ENCODE measurements at places on chromosomes 2 and 18.

- DNase-seq, result no peak
Measured at GRCh38 chr18:7571626-7572025, 4.5 kb downstream of the PTPRM start.

DNA sequence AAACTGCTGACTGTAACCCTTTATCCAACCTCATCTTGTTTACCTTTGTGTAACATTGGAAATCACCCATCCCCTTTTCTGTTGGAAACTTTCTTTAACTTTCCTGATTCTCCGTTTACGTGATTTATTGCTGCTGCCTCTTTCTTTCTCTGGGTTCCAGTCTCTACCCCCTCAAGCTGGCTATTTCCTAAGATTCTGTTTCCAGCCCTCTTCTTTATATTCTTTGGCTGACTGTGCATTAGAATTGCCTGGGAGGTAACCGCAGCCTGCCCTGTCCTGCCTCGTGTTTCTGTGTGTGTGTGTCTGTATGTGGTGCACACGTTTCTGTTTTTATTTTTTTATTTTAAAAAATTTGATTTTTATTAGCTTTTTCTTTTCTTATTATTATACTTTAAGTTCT lies 229.2 kb downstream of the PLCL1 start:
- no peak for DNase-seq

DNA sequence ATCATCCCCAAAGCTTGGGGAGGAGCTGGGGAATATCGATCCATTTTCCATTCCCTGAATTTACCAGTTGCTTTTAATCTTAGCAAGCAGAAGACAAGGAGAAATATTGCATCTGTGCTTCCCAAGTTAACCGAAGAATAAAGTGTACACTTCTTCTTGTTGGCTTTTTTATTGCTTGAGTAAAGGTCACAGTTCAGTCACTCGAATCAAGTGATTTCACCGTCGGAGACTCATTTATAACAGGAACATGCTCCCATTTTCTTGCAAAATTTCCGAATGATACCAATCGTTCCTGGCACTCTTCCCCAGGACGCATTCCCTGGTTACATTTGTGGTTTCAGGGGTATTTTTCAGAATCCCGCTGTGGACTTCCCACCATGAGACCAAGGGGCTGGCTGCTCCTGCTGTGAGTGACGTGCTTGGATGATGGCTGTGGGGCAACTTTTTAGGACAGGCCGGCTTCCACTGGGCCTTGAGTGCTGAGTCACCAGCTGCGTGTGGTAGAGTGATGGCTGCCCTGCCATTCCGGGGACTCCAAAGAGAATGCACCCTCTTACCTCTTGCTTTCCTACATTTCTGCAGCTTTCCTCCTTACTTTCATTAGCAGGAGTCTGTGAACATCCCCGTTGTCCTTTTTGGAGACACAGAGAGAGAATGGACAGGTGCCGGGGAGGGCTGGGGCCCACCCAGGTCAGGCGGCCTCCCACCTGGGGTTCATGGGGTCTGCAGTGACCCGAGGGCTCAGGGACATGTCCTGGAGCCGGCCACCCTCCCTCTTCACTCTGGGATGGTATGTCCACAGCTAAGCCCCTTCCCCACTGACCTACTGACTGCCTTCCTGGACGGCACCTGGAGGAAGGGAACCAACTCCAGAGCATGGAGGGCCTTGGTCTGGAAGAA lies 60.7 kb upstream of the HDAC4 start:
- DNase-seq, result no peak

DNA sequence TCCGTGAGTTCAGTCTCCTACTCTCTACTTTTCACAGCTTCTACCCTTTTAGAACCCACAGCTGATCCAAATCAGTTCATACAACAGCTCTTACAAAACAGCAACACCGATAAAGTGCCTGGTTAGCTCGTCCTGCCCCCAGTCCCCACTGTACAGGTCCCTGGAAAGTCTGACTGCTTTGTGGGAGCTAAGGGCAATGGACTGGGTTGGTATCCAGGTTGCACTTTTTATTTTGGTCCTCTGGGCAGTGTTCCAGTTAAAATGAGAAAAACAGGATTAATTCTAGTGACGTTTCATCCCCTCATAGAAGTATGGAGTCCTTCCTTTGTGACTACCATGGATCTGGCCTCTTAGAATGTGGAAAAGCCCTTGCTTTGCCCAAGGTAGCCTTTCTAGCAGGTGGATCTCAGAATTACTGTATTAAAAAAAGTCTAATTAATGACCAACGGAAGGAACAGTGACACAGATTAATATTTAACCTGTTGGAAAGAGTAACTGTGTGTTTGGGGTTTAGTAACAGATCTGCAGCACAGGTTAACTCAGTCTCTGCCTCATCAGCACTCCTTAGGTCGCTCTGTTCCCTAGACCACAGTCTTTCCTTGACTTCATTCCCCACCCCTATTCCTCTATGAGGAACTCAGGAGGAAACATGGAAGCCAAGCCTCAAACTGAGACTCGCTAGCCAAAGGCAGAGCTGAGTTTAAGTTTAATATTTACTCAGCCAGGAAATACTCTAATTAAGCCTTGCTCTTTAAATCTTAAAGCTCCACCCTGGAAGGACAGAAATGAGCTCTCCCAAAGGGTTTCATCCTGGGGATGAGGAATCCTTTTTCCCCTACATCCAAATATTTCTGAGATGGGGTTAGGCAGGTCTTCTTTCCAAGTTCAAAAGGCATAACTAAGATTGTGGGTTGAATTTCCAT lies 52.8 kb upstream of the ITGA6 start:
- no peak for DNase-seq

- DNase-seq, result no peak
Measured at GRCh38 chr2:64753399-64753798, 99.7 kb upstream of the SERTAD2 start.

DNA sequence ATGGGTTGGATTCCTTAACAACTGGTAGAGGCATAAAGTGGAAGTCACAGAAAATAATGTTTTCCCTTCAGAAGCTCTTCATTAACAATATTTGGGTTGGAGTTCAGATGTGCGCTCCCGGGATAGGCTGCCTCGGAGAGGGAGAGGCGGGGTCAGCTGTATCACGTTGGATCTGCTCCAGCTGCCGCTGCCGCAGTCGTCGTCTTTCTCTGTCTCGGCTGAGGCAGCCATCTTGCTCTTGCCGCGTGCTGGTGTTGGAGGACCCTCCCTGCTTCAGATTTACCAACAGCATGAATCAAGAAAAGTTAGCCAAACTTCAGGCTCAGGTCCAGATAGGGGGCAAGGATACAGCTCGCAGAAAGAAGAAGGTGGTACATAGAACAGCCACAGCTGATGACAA lies 35.1 kb downstream of the TANC1 start:
- DNase-seq, result no peak

DNA sequence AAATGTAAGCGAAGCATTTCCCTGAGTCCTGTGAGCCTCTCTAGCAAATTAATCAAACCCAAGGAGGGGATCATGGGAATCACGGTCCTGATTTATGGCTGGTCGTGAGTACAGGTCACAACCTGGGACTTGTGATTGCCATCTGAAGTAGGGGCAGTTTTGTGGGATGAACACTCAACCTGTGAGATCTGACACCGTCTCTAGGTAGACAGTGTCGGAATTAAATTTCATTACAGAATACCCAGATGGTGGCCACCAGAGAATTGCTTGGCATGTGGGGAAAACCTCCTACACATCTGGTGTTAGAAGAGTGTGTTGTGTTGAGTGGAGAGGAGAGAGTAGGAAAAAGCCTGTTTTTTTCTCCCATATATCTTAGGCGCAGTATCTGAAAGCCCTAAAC lies 12.5 kb downstream of the CAPN14 start:
- no peak for DNase-seq

GRCh38 chr2:79899196-79899595 lies 386.3 kb downstream of the CTNNA2 start:
- no peak for DNase-seq

GRCh38 chr2:221360742-221361141 lies 211.4 kb downstream of the EPHA4 start:
- DNase-seq, result no peak

GRCh38 chr18:42929857-42930256 lies 185.6 kb downstream of the RIT2 start:
- no peak for DNase-seq

- no peak for DNase-seq
Measured at GRCh38 chr2:8408560-8409460, 273.0 kb upstream of the ID2 start.

- no peak for DNase-seq
Measured at GRCh38 chr2:908568-908967, 42.1 kb upstream of the SNTG2 start.

DNA sequence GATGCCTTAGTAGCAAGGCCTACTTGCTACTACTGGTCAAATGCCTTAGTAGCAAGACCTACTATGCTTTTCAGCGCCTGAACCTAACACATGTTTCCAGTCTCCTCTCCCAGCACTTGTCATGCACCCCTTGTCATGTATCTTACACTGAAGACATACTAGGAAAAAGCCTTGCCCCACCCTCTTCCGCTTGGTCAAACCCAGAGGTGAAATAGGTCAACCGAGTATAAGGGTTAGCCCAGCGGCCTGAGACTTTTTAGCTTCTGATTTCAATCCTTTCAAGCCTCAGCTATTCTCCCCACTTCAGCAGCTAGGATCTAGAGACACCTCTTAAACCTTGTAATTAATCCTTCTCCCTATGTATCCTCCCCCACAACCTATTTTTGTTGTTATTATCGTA lies 73.3 kb downstream of the UPP2 start:
- no peak for DNase-seq

DNA sequence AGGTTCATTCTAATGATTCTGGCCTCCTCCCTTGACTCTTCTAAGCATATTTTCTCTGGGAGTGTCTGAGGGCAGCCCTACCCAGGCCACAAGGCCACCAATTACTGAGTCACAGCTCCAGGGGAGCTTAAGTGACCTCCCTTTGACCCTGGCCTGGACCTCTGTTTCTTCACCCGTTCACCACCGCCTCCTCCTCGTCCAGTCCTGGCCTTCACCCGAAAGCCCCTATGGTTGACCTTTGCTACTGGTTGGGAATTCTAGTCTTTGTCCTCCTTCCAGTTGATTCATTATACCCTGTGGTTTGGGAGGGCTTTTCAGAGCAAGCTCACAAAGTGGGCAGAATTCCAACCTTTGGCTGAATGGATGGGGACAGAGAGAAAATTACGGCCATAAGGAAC lies 72.6 kb downstream of the NRP2 start:
- DNase-seq, result no peak

- DNase-seq, result no peak
Measured at GRCh38 chr2:84914334-84914733, 8.9 kb downstream of the TMSB10 start.

GRCh38 chr2:176383836-176384442 lies 114.7 kb downstream of the MTX2 start:
- DNase-seq, result no peak

DNA sequence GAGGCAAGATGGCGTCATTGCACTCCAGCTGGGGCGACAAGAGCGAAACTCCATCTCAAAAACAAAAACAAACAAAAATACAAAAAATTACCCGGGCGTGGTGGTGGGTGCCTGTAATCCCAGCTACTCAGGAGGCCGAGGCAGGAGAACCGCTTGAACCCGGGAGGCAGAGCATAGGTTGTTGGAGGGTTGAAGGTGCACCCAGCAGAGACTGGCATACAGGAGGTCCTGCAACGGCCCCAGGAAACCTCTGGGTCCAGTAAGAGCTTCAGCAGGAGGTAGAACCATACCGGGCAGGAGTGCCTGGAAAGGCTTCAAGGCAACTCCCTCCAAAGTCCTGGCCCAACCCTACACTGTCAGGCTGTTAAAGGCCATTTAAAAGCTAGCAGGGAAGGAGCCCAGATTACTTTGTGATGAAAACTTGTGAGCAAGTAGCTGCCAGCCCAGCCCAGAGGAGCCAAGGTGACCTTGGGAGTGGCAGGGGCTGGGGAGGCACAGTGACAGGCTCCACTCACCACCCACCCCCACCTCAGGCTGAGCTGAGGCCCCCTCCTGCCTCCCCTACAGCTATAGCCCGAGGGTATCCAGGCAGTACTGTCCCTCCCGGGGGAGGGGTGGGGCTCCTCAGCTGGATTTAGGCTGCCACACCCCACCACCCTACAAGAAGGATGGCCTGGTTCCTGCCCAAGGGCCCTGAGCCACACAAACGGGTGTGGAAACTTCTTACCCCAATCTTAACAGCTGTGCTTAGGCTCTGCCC lies 28.1 kb downstream of the TFCP2L1 start:
- DNase-seq, result no peak

- no peak for DNase-seq
Measured at GRCh38 chr2:96145848-96146152, 560 bp upstream of the DUSP2 start.

GRCh38 chr2:170180031-170180566 lies 2.2 kb downstream of the MYO3B start:
- no peak for DNase-seq

DNA sequence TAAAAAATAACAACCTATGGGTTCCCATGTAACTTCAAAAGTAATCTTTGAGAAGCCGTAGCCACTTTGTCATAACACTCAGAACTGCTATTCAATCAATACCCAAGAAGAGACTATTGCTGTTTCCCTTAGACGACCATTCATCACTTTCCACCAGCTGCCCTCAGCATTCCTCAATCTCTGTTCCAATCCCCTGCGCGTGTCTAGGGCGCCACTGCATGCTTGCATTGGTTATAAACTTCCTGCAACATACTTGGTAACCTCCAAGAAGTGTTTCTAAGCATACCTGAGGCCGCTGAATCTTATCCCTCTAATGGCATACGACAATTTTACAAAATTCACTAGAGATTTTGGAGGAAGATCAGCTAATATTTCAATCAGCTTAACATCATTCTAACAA lies 134.2 kb downstream of the LAMA1 start:
- no peak for DNase-seq

DNA sequence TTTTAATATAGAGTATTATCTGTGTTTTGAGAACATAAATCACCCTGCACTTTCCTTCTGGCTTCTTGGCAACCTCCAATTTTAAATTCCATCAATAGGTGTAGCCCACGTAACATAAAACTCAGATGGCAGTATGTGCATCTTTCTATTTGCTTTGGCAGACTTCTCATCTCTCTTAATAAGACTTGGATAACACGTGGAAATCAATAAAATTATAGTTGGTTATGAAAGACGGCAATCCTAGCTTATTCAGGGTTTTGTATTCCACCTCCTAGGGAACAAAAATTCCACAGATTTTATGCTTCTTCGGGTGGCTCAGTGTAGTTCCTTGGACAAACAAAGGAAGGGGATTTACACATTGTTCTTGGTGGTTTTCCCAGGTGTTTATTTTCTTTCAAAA lies 299.3 kb downstream of the RND3 start:
- no peak for DNase-seq

Measured in CMK (cell line).